ENCODE measurements at places on chromosomes 5 and 9.
A peak's percentile ranks its signal among the peaks of the same experiment; 100 is the strongest.

DNA sequence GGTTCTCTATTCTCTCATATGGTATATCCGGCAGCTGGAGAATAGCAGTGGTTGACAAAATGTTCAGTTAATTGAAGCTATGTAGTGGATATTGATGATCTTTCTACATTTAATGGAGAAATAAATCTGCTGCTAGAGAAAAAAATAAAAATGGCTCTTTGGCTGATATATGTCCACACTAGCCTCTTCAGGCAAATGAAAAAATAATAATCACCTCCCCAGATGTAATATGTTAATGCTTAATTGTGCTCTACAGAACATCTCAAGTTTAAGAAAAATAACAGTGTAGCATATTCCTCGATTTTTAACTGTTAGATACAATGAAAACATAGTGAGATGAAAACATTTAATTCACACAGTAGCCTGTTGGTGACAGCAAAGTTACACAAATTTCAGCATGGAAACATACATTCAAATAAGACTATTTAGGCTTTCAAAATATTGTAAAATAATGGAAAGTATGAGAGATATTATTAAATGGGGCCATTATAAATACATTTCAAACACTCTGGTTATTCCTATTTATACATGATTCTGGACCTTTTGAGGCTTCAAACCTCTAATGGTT lies 543.0 kb downstream of the MAT2B start:
- no peak for DNase-seq

DNA sequence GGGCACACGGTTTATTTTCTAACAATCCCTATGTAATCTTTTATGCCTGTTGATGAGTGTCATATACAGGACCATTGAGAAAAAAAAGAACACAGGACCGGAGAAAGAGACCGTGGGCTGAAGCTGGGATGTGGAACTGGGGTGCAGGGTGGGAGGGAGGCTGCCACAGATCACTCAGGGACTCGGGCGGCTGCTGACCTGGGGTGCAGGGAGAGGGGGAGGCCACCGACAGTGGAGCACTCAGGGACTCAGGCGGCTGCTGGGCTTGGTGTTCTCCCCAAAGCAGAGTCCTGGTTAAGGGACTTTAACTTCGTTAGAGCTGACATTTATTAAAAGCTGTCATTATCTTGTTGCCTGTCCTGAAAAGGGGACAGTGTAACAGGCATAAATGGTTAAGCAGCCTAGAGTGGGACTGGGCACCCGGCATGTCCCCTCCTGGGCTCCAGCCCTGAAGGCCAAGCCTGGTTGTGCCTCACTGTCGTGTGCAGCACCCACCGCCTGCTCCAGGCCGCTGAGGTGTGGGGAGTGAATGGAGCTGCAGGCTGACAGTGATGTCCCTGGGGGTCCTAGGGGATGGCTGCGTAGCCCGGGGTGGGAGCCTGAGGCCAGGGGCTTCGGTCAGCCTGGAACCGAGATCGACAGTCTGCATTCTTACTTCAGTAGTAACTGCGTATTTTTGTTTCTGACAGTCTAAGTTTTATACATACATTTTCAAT lies 14.0 kb downstream of the NDUFS6 start:
- DNase-seq = no peak

DNA sequence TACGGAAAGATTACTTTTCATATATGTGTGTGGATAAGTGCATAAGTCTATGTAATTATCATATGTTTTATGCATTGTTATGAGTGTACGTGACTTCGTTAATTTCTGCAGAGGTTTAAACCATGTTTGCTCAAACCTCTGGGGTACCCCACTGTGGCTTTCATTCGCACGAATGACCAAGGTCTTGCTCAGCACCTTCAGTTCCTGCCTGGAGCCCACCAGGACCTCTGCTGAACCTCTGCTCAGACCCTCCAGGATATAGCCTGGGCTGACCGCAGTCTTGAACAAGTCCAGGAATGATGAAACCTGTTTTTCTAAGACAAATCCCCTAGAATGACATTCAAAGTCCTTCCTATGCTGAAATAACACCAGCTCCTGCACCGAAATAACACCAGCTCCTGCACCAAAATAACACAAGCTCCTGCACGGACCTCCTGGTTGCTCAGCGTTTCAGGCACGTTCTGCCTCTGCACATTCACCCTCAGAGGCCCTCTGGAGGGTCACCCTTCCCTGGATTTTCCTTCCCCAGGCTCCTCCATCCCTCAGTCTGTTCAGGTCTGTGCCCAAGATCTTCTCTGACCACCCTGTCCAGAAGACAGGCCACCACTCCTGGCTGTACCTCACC lies 99.7 kb upstream of the BOD1 start:
- DNase-seq = no peak

GRCh38 chr5:124996764-124997077 lies 250.3 kb upstream of the ZNF608 start:
- no peak for DNase-seq

DNA sequence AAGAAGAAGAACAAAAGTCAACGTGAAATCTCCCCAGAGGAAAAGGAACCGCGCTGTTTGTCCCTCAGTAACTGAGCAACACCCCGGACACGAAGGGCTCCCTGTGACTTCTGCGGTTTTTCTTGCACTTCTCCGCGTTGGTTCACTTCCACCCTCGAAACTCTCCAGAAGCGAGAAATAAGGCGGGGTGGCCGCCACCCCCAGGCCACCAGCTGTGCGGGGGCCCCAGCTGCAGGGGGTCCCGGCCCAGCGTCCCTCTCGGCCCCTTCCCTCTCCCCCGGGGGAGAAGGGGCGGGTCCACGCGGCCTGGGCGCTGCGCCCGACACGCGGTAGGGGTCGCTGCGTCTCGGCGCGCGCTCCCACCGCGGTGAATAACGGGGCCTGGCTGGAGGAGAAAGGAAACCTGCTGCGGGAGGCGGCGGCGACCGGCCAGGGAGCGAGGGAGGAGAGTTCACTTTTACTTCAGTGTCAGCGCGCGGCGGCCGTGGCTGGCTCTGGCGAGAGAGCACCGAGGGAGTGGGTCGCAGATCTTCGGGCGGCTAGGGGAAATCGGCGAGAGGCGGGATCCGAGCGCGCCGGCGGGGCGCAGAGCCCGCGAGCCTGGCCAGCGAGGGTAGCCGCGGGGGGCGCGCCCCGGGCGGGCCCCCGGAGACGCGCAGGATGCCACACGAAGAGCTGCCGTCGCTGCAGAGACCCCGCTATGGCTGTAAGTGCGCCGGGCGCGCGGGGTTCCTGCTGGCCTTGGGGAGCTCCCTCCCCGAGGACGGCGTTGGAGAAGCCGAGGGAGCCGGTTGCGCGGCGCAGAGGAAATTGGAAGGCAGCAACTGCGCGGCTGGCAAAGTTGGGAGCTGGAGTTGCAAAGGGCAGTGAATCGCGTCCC lies at the start of gene IQGAP2:
Gene IQGAP2, plus strand, starts transcription at position 400 of the 880 bp plus-strand sequence. Its CDS starts 261 bp downstream, at position 661.
- DNase-seq = peak; percentile 92

- DNase-seq = no peak
Measured at GRCh38 chr9:123174887-123175518, 93.4 kb downstream of the STRBP start.

DNA sequence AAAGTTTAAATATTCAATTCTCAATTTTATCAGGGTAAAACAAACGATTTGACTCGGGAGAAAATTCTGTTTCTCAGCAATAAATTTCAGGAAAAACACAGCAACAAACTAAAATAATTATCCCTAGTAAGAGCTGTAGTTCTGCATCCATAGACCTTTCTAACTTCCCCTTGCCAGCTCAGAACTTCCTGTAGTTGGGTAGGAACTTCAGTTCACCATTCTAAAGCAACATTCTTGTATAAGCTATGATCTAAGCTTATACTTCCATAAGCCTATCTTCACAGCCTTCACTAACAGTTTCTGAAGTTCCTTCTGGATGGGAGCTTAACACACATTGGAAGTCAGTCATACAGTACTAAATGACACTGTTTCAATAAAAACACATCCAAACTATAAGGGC lies 96.6 kb downstream of the UBAP2 start:
- no peak for DNase-seq

GRCh38 chr5:138646671-138647070 lies 71.5 kb upstream of the HSPA9 start:
- DNase-seq = no peak

- no peak for DNase-seq
Measured at GRCh38 chr5:96893342-96893741, 17.0 kb downstream of the ERAP2 start.

DNA sequence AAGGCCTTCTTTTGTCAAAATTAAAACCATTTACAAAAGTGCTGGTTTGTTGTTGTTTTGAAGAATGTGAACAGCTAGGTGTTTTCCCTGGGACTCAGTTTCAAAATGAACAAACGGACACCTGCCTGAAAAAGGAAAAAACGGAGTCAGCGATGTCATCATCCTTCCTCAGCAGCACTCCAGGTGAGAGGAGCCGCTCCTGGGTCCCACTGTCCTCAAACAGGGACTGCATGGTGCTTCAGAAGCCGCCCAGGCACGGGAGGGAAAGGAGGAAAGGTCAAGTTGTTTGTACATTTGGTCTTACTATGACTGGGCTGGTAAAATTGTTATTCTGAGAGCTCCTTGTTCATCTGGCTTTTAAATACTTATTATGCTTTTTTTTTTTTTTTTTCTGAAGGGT lies 69.0 kb upstream of the ZSWIM6 start:
- DNase-seq = no peak

- peak; percentile 53 for DNase-seq
Measured at GRCh38 chr9:21559402-21560280, 77.5 kb upstream of the IFNE start.

GRCh38 chr5:93430673-93431199 lies 150.3 kb downstream of the NR2F1-AS1 start:
- DNase-seq = no peak

- DNase-seq = no peak
Measured at GRCh38 chr9:101443364-101443771, 7.8 kb upstream of the ALDOB start.

GRCh38 chr5:76082772-76083554 lies at the start of gene SV2C:
Gene SV2C (plus strand): TSS chr5:76083383. CDS start chr5:76131751, 48,368 bp downstream.
- no peak for DNase-seq

All from stimulated activated naive CD4-positive, alpha-beta T cell (primary cell).